ENCODE measurements at places on chromosomes 7 and 10. TPM values are rescaled to one million over a fixed set of nuclear protein-coding genes. Genes with fewer than 3 reads are reported as not detected.

The AGBL3 gene
- total RNA-seq, result 2.6 TPM

The LRRC18 gene
- total RNA-seq, result not detected

The CCDC186 gene
- total RNA-seq, result 10.1 TPM

The GPR26 gene
- total RNA-seq, result not detected

The TMEM236 gene
- total RNA-seq, result 0.17 TPM

The KCNH2 gene
- 0.27 TPM for total RNA-seq

The DGKI gene
- total RNA-seq, result 0.40 TPM

The PTPN12 gene
- 92.7 TPM for total RNA-seq

The CYP2C18 gene
- not detected for total RNA-seq

The KCNIP2 gene
- total RNA-seq, result 2.0 TPM

The WNT8B gene
- total RNA-seq, result 0.10 TPM

The TMEM273 gene
- not detected for total RNA-seq

The CHCHD2 gene
- total RNA-seq, result 141 TPM

The HOXA13 gene
- total RNA-seq, result 2.7 TPM

The RAB11FIP2 gene
- 41.0 TPM for total RNA-seq

The DDX56 gene
- total RNA-seq, result 84.7 TPM

The PRKG1 gene
- 0.81 TPM for total RNA-seq

The PNLIPRP1 gene
- not detected for total RNA-seq

The UNC5B gene
- total RNA-seq, result 50.9 TPM

The CFAP46 gene
- total RNA-seq, result 2.1 TPM

The PAPOLB gene
- 0.30 TPM for total RNA-seq

The MYOF gene
- total RNA-seq, result 488 TPM

The MMD2 gene
- not detected for total RNA-seq

The NIPSNAP2 gene
- total RNA-seq, result 38.1 TPM

The CALN1 gene
- not detected for total RNA-seq

The PODXL gene
- 2.3 TPM for total RNA-seq

The EPHA1 gene
- not detected for total RNA-seq

The OR2A12 gene
- total RNA-seq, result not detected

The TRIL gene
- 0.05 TPM for total RNA-seq

The PRPS1L1 gene
- not detected for total RNA-seq

The POU6F2 gene
- not detected for total RNA-seq

The NANOS1 gene
- total RNA-seq, result 1.8 TPM

The PCGF5 gene
- 49.5 TPM for total RNA-seq

The NKX2-3 gene
- total RNA-seq, result 0.25 TPM

The OLAH gene
- total RNA-seq, result 0.40 TPM

The SLC18A3 gene
- total RNA-seq, result not detected

The NRG3 gene
- total RNA-seq, result not detected

The COL17A1 gene
- not detected for total RNA-seq

The AGR2 gene
- 650 TPM for total RNA-seq

The CRHR2 gene
- not detected for total RNA-seq

The ENTPD1 gene
- total RNA-seq, result not detected

The ATOH7 gene
- total RNA-seq, result not detected

The PDK4 gene
- total RNA-seq, result 5.8 TPM

The ZNF316 gene
- total RNA-seq, result 9.8 TPM

The TNRC18 gene
- 80.4 TPM for total RNA-seq

The TMEM229A gene
- total RNA-seq, result not detected

The PLXDC2 gene
- total RNA-seq, result 0.06 TPM

The MMP21 gene
- total RNA-seq, result not detected

The ELFN1 gene
- total RNA-seq, result 1.3 TPM

The RET gene
- 0.02 TPM for total RNA-seq

The CUZD1 gene
- 1.6 TPM for total RNA-seq

The IFIT2 gene
- total RNA-seq, result 1.2 TPM

The IGF2BP3 gene
- total RNA-seq, result 78.9 TPM

The AGAP6 gene
- total RNA-seq, result 7.8 TPM

The HEPACAM2 gene
- total RNA-seq, result not detected

The UTF1 gene
- total RNA-seq, result not detected

Data from NCI-H460 (cell line).